A172 (cell line): ENCODE measurements at places on chromosomes 3 and 15. TPM values are rescaled to one million over a fixed set of nuclear protein-coding genes. Genes with fewer than 3 reads are reported as not detected.
A peak's percentile ranks its signal among the peaks of the same experiment; 100 is the strongest.

The ADAMTS17 gene
- total RNA-seq, result 0.16 TPM in 1 of 2 replicates, not detected in the other

The FAIM gene
- 21.9 and 27.6 TPM in 2 replicates for total RNA-seq

The RNU5B-1 gene
- total RNA-seq, result not detected in 2 replicates

The MESP2 gene
- total RNA-seq, result not detected in 2 replicates

The RAB43 gene
- total RNA-seq, result 19.8 and 25.3 TPM in 2 replicates

The MYZAP gene
- total RNA-seq, result 3.2 and 4.3 TPM in 2 replicates

The RASGRP1 gene
- 1.5 and 1.6 TPM in 2 replicates for total RNA-seq

The FEZF2 gene
- total RNA-seq, result not detected in 2 replicates

- DNase-seq, result no peak
These were observed 3.5 kb upstream of the RNU5B-1 start for GRCh38 chr15:65300924-65301441.

DNA sequence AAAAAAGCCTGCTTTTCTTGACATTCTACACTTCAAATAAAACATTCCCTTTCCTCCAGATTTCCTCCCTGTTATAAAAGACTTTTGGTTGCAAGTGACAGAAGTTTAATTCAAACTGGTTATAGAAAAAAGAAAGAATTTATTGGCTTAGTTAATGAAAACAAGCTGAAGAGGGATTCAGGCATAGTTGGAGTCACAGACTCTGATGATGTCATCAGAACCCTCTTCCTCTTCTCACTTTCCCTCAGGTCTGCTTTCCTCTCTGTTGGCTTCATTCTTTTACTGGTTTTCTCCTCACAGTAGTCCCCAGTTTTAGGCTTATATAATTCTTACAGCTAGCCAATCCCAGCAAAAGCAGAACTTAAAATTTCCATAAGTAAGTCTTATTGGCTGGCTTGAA is 32.0 kb upstream of the MBNL1 start:
- DNase-seq, result peak; percentile 23

GRCh38 chr3:20343790-20344189 is 157.8 kb upstream of the SGO1 start:
- DNase-seq, result no peak

GRCh38 chr15:25883463-25884259 is 20.5 kb upstream of the ATP10A start:
- DNase-seq, result no peak

DNA sequence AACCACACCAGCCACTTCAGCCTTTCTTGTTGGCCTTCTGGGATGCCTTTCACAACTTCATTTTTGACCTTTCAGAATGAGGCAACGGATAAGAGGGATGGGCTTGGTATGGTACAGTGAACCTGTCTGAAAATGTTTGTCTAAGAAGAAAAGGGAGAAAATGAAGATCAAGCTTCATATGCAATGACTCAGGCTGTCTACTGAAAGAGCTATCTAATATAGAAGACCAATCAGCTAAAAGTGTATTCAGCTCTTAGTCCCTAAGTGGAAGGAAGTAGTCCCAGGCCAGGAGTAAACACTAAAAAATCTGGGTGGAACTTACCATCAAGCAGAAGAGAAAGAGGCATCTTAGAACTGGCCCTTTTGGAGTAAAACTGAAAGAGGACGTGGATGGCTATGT is 12.2 kb upstream of the UPK1B start:
- no peak for DNase-seq

- no peak for DNase-seq
These were observed 101.9 kb upstream of the KCNMB2 start for GRCh38 chr3:178434206-178434805.

- DNase-seq, result no peak
These were observed 197.0 kb downstream of the KLF13 start for GRCh38 chr15:31523655-31524049.

DNA sequence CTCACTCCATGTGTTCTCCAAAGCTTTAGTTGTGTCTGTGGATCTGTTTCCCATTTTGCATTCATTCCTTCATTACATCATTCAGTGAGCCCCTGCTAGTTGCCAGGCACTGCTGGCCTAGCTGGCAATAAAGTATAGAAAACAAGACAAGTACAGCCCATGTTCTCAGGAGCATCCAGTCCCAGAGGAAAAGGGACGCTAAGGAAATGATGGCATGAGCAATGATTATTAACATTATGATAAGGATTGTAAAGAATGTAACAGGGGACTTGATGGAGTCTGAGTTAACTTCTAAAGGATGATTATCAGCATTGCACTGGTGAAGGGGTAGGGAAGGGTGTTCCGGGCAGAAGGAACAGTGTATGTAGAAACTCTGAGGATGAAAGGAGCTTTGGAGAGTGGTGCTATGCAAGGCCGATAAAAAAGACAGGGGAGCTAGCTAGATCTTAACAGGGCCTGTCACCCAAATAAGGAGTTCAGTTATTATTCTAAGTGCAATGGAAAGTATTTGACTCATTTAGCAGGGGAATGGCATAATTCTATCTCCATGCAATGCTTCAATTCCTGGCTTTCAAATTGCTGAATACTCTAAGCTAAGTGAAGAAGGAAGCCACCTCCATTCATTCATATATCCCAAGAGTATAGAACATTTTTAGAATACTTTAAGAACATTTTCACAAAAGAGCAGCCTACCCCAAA is 258.2 kb upstream of the STT3B start:
- no peak for DNase-seq

- no peak for DNase-seq
These were observed 134.9 kb downstream of the MBNL1 start for GRCh38 chr3:152403632-152404066.

DNA sequence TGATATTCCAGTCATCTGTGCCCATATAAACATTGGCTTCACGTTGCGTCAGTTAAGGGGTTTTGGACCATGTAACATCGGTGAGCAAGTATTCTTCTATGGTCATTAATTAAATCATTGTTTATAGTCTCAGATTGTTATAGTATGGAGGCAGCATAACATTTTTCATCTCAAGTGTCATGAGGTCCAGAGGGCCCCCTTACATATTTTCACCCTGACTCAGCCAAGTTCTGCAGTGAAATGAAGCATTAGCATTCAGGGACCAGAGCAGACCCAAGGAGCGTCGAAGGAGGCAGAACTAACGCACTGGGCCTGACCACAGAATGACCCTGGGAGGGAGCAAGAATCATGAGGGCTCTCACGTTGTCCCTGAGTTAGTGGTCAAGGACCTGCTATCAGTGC is 171.5 kb downstream of the LRTM1 start:
- peak; percentile 92 for DNase-seq

- DNase-seq, result peak; percentile 56
These were observed 842 bp downstream of the PCCB start for GRCh38 chr3:136250903-136251460.

DNA sequence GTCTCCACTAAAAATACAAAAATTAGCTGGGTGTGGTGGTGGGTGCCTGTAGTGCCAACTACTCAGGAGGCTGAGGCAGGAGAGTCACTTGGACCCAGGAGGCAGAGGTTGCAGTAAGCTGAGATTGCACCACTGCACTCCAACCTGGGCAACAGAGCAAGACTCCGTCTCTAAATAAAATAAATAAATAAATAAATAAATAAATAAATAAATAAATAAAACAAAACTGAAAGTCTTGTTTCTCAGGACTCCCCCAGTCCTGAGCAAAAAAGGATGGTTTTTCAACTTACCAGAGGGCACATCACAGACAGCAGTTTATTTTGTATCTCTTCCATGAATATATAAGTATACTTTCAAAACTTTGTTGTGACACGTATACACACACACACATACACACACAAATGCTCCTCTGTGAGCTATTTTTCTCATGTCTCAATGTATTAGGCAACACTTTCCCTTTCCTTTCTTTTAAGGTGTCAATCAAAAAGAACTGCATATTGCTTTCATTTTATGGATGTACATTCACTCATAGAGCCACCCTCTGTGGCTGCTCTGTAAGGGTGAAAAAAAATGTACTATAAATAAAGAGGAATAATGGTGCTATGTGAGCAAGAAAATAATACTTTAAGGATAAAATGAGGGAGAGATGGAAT is 54.8 kb upstream of the MITF start:
- DNase-seq, result no peak

- peak; percentile 67 for DNase-seq
These were observed 17.1 kb downstream of the TRAIP start for GRCh38 chr3:49839193-49839809.

- DNase-seq, result no peak
These were observed 184.6 kb upstream of the AGTR1 start for GRCh38 chr3:148513096-148513543.

- DNase-seq, result no peak
These were observed 11.8 kb downstream of the CCNDBP1 start for GRCh38 chr15:43196760-43197548.

- no peak for DNase-seq
These were observed 92.6 kb upstream of the VGLL4 start for GRCh38 chr3:11736136-11736833.

- peak; percentile 11 for DNase-seq
These were observed 356.3 kb downstream of the FOXP1 start for GRCh38 chr3:71227270-71227661.
